Stimulated activated CD4-positive, alpha-beta T cell treated with anti-CD3 and anti-CD28 coated beads, Interleukin-12 subunit alpha, Interleukin-12 subunit beta, amount 100 ng/mL, for 4 hours (primary cell): ENCODE measurements at places on chromosomes 12 and 14.

DNA sequence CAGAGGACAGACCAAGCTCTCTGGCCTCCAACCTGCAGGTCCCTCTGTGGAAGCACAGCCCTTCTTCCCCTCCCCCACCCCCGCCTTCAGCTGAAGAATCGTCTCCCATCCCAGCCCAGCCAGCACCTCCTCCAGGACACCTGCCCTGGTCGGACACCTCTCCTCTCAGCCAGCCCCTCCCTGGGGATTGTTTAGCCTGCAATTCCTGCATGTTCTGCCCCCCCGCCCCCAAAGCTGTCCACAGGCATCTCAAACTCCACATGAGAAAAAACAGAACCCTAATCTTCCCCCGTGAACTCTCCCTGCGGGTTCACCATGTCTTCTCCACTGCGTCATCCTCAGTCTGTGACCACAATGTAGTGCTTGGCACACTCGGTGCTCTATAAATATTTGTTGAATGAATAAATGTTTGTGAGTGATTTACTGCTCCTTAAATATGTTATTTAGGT is 24.1 kb downstream of the PRIMA1 start:
- no peak for DNase-seq

DNA sequence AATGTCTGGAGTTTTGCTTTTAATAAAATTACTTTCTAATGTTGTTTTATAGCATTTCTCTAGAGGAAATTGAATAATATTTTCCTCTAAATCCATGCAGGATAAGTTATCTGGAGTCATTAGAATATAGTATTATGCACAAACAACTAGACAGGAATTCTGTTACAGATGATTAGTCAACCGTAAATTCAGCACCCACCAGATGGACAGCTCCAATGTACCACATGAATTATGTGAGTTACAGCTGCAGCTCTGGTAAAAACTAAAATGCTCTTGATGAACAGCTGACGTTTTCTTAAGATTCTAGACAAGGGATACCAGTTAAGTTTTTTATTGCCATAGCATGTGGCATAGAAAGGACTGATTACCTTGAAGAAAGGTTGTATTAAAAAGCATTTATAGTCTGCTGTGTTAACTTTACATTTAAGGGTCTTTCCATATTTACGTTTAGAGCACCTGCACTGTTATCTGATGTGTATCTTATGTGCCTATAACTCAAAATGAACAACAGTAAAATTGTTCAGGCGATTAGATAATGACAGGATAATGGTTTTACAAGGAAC is 321.4 kb upstream of the LRFN5 start:
- DNase-seq = no peak

- no peak for DNase-seq
Measured at GRCh38 chr12:79300199-79300568, 390.6 kb downstream of the PAWR start.

DNA sequence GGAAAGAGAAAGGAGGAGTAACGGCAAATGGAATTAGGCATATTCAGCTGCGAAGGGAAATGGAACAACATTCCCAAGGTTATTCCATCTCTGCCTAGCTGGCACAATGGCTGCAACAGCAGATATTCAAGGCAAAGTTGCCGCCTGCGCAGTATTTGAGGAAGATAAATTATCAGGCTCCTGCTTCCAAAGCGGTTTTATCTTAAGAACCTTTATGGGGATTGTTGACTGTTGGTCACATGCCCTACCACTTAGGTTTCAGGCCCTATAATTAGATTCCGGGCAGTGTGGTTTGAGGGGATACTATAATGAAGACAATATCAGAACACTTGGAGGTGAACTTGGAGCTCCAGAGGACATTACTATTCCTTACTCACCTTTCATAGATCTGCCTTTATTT is 99.7 kb downstream of the FGD4 start:
- DNase-seq = no peak

DNA sequence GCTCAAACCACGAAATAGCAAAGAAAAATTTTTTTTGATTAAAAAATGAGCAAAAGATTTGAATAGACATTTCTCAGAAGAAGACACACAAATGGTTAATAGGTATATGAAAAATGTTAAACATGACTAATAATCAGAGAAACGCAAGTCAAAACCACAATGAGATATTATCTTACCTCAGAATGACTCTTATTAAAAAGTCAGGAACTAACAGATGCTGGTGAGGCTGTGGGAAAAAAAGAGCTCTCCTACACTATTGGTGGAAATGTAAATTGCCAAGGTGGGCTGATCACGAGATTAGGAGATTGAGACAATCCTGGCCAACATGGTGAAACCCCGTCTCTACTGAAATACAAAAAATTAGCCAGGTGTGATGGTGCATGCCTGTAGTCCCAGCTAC is 315.5 kb upstream of the FLRT2 start:
- DNase-seq = no peak

- no peak for DNase-seq
Measured at GRCh38 chr12:27780612-27781408, 774 bp upstream of the MANSC4 start.

DNA sequence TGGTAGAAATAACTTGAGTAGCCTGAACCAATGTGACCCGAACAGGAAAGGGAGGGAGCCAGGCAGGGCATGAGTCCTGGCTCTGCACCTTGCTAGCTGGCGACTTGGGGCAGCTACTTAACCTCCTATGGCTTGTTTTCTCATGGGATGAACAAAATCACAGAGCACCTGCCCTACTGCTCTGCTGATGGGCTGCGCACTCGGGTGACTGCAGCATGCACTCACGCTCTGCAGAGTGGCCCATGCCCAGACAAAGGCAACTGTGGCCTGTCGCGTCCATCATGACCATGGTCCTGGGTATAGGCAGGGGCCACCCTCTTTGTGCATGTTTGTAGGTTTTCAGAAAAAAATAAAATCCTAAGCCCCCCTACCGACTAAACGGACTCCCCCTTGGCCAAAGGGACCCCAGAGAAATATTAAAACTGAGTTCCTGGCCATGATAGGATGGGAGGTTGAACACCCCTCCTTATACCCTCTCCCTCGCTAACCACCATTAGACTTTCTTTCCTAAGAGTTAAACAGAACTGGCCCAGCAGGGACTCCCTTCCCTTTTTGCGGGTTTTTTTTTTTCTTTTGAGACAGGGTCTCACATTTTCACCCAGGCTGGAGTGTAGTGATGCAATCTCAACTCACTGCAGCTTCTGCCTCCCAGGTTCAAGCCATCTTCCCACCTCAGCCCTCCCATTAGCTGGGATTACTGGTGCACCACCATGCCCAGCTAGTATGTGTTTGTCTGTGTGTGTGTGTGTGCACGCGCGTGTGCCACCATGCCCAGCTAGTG is 32.5 kb downstream of the VWF start:
- no peak for DNase-seq

DNA sequence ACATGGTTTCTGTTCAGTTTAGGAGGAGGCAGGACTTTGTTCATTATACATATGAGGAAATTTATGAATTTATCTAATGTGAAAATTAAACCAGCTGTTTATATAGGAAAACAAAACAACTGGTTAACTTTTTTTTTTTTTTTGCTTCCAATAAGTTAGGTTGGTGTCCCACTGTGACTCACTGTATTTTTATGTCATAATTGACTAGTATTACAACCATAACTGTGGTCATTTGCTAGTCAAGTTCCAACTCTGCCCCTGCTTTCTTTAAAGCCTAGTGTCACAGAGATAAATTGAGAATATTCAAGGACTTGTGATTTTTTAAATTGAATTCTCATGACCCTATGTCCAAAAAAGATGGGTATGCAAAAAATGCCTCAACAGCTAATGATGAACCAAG is 227.7 kb downstream of the BCAT1 start:
- no peak for DNase-seq

DNA sequence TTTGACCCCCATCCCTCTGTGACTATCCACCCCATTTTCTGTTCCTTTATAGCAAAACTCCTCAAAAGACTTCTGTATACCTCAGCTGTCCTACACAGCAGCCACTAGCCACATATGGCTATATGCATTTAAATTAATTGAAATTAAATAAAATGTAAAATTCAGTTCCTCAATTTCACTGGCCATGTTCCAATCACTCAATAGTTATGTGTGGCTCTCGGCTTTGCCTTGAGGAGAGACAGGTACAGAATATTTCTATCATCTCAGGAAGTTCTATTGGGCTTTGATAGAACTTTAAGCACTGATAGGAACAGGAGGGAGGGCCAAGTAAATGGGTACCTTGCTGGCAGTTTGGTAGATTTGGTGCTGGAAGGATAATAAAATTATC is 280.3 kb upstream of the AMIGO2 start:
- DNase-seq = no peak

GRCh38 chr14:103802356-103802755 is 45.0 kb downstream of the PPP1R13B start:
- DNase-seq = no peak

GRCh38 chr12:95099270-95099790 is 25.9 kb upstream of the NR2C1 start:
- no peak for DNase-seq

- DNase-seq = no peak
Measured at GRCh38 chr12:114131824-114132223, 165.7 kb upstream of the RBM19 start.

DNA sequence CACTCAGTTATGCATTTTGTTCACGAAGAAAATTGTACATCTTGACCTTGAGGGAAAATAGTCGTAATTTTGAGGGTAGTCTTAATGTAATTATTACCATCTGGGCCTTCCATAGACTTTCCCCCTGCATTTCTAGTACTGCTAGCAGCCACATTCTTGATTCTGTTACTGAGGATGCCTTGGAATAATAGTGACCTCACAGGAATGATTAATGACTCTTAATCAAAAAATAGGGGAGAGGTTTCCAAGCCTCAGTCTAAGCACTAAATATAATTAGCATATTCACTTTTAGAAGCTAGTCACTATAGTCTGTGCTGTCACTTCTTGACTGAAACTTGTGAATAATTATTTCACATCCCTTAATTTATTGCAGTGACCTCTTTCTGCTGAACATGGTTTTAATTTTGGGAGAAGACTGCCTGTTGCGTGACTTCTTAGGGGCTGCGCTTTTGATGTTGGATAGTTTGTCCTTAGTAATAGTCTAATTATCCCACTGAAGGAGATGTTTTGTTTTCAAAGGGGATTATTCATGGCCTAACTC is 400.5 kb downstream of the ADAMTS20 start:
- no peak for DNase-seq

DNA sequence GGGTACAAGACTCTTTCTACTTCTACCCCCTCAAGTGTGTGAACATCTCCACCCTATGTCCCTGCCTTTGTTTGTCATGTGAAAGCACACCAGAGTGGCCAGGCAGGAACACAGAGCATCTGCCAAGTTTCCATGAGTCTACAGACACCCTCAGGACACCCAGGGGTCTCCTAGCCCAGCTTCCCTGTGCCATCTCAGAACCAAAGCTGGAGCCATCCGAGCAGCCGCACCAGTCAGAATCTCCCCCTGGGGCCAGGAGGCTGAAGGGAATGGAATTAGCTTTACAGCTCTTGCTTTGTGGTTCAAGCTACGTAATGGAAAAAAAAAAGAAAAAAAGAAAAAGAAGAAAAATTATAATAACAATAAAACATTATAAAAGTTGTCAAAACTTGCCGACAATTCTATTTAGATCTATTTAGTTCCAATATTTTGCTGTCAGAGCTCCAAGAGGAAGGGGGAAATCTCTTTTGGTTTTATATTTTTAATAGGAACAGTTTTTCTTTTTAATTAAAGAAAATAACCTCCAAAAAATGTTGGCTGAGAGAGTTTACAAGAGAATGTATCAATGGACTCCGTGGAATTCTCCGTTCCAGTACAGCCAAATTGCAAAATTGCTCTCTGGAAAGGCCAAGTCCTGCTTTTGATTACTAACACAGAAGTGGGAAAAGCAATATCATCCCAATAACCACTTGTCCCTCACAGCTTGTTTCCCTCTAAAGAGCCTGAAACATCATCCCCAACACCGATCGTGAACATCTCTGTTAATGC is 37.1 kb downstream of the TBX5 start:
- DNase-seq = no peak

DNA sequence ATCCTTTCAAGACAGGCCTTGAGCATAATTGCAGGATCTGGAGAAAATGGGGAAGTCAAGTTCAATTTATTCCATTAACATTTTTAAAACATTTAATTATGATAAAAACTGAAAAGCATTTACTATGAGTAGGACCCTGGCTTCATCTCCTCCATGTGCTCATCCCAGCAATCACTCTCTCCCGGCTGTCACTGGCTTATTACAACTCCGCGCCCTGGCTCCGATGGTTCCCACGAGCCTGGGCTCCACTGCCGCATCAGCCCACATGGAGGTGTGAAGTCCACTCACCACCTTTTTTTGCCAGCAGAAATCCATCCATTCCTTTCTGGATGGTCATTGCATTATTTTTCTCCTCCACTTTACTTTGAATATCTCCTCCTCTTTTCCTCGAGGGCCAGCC is 194.4 kb downstream of the EMP1 start:
- DNase-seq = no peak

DNA sequence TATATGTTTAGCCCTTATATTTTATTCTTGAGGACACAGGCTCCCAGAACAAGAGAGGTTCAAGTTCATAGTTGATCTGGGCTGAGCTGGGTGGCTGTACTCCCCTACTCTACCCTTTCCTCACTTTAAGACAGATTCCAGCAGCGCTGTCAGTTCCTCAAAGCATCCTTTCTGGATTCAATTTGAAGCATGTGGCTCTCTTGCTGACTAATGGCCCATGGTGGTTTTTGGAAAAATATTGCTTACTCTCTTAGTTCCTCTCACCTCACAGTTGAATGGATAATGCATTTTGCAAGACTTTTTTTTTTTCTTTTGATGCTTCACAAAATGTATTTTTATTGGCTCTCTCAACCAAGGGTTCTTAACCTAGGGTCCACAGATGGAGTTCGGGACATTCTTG is 4.1 kb downstream of the PELI2 start:
- no peak for DNase-seq

GRCh38 chr12:94628819-94629472 is 21.4 kb downstream of the TMCC3 start:
- DNase-seq = no peak

- DNase-seq = no peak
Measured at GRCh38 chr14:69803753-69804152, 6.7 kb upstream of the SLC10A1 start.

DNA sequence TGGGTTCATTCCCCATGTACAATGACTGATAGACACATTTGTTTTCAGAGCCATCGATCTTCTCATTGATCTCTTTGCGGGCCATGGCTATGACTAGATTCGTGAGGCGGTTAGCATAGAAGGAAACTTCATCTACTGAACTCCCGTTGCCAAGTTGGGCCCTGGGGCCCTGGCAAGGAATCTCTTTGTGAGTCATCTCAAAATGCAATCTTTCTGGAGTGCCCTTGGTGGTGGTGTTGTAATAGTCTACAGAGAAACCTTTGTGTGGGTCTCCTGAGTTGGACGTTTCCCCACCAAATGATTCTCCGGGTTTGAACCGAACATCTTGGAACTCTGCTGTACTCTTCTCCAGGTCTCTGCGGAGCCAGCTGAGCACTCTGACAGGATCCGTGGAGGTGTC is 20.4 kb downstream of the AKAP3 start:
- DNase-seq = no peak

GRCh38 chr12:83196694-83197350 is 510.1 kb downstream of the TMTC2 start:
- DNase-seq = no peak

- DNase-seq = no peak
Measured at GRCh38 chr12:128857133-128857763, 4.0 kb downstream of the GLT1D1 start.

GRCh38 chr12:41983856-41984255 is 160.8 kb downstream of the GXYLT1 start:
- DNase-seq = no peak

- no peak for DNase-seq
Measured at GRCh38 chr14:60094306-60094897, 2.7 kb downstream of the PCNX4 start.

- DNase-seq = peak; percentile 65
Measured at GRCh38 chr14:68627868-68628604, 164.8 kb downstream of the ZFP36L1 start.

- no peak for DNase-seq
Measured at GRCh38 chr12:131133015-131133905, 179.6 kb downstream of the ADGRD1 start.
